ENCODE measurements at places on chromosomes 4 and X.

DNA sequence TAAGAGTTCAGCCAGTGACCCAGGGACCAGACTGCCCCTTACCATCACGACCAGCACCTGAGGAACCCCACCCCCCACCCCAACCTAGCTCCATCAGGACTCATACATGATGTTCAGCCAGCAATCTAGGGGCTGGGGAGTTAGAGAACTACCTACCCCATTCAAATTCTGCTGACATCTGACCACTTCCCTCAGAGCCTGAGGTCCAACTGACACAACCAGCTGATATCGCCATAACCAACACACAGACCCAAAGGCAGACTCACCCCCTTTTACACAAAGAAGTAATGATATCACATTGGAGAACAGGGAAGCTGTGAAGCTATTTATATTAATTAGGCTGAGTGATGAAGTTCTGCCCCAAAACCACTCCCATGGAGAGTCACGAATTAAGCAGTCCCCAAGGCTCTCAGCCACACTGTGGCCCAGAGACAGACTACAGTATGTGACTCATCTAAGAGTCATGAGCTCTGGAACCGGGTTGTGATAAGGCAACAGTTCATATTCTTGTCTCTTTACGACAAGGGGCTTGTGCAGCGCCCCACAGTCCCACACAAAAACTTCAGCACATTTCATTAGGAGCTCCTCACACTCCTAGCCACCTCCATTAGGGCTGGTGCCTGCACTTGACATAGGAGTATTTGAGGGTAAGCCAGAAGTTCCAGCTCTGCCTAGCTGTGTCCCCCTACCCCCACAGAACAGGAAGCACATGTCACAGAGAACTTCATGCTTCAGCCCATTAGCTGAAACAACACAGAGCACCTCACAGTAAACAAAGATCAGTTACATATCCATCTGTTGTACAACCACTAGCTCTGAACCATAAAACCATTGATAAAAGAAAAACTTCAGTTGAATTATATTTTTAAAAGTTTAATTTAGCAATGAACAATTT lies 184.7 kb upstream of the ZCCHC13 start:
- no peak for DNase-seq

- no peak for DNase-seq
Observed at GRCh38 chrX:105910563-105911105, 88.3 kb downstream of the NRK start.

DNA sequence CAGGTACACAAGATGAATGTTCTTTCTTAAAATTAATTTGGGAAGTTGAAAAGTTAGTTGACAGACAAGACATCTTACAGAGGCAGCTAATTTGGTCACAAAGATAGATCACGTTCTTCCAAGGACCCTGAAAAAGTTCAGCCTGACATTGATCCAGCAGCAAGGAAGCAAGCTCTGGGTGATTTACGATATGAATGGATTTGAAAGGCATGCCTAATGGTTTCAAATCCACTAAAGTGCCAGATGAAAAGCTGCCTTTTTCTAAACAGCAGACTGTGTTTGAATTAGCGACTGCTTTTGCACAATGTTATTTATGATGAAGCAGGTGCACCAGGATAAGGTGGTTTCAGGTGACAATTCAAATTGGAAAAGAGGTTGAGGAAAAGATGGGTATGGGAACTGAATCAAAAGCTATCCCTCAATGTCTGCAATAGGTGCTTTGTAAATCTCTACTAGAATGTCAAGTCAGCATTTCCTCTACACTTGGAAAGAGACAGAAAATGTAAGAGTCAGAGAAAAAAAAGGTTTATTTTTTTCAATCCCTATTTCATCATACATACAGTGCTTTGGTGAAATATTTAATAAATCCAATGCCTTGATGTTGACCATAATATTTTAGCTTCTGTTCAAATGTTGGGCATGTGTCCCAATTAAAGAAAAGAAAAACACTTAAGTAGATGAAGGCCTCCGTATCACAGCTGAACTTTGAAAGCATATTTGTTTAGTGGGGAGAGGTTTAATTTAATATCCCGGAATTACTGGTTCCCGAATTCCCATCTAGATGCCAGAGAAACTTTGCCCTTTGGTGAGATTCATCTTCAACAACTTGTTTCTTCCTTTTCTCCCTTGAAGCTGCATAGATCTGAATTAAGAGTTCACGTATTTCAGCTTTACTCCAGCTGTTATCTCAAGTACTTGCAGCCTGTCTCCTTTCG lies 6.0 kb downstream of the RASGEF1B start:
- DNase-seq, result no peak

GRCh38 chrX:83469551-83469950 lies 38.5 kb upstream of the POU3F4 start:
- no peak for DNase-seq

- no peak for DNase-seq
Observed at GRCh38 chr4:168509786-168510185, 12.9 kb downstream of the PALLD start.

GRCh38 chr4:142929526-142929925 lies 83.4 kb upstream of the INPP4B start:
- DNase-seq, result no peak

DNA sequence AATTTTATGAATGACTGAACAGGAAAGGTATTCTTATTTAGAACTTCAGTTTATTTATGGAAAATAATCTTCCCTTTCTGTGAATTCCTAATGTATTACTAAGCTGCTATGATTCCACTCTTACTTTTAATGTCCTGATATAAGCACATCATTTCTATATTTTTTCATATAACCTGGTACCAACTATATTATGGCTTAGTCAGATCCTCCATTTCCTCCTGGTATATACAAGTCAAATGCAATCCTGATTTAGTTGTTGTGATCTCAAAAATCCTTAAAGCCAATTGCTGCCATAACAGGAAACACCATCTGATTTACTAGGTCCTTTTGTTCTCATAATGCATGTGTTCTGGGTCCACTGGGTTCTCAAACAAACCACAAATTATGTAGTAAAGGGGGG lies 26.8 kb downstream of the TRMT2B start:
- no peak for DNase-seq

- DNase-seq, result no peak
Observed at GRCh38 chr4:8682725-8683124, 90.2 kb downstream of the CPZ start.

GRCh38 chr4:877502-877901 lies 51.6 kb upstream of the CPLX1 start:
- no peak for DNase-seq

GRCh38 chr4:24174602-24175001 lies 284.8 kb upstream of the PPARGC1A start:
- DNase-seq, result no peak

- DNase-seq, result no peak
Observed at GRCh38 chrX:131235768-131236545, 53.1 kb downstream of the IGSF1 start.

DNA sequence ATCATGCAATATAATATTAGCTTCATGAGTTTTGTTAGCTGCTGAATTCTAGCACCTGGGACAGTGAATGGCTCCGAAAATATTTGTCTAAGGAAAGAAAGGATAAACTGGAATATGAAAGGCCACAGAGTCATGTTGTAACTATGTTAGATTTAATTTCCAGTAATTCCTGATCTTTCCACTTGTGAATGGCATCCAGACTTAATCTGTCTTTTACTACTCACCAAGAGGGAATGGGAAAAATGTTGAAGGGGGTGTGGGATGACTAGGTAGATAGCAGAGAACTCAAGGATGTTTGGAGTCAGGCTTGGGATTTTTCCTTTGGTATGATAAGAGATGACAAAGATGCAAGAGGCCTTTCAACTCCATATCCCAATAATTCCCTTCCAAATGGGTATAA lies 9.4 kb downstream of the ADH6 start:
- no peak for DNase-seq

- DNase-seq, result no peak
Observed at GRCh38 chr4:82905205-82905604, 4.7 kb downstream of the THAP9 start.

DNA sequence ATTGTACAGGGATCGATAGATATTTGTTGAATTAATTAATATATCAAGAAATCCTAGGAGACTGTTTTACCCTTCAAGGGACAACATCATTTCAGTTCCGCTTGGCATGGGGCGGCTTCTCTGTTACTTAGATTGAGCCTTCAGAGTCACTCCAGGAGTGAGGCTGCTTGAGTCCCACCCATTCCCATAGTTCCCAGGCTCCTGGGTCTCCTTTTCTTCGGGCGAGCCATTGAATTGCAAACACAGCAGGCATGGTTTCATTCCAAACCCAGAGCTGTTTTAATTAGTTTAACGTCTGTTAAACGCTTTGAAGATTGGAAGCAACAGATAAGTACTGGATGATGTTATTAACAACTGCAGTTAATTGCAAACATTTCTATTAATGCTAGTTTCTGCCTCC lies 571 bp upstream of the EDA start:
- DNase-seq, result no peak

- no peak for DNase-seq
Observed at GRCh38 chr4:165588534-165589315, 209.9 kb downstream of the CPE start.

GRCh38 chr4:143355540-143356217 lies 19.0 kb downstream of the GAB1 start:
- no peak for DNase-seq

- DNase-seq, result no peak
Observed at GRCh38 chr4:95027905-95028618, 270.3 kb downstream of the BMPR1B start.

DNA sequence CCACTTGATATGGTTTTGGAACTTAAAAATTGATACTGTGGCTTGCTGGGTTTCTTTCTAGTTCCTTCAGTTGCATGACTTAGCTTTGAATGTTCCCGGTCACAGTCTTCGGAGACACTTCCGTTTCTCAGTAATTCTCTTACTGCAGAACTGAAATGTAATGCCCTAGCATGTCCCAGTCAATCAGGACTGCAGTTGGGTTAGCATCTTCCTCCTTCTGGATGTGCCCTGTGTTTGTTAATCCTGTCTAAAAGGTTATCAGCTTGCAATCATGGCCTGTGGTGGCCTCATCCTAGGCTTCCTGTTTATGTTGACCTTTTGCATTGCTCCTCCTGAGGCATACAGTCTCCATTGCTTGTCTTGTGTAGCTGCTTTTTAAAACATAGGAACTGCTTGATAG lies 275.9 kb downstream of the ARHGAP10 start:
- no peak for DNase-seq

DNA sequence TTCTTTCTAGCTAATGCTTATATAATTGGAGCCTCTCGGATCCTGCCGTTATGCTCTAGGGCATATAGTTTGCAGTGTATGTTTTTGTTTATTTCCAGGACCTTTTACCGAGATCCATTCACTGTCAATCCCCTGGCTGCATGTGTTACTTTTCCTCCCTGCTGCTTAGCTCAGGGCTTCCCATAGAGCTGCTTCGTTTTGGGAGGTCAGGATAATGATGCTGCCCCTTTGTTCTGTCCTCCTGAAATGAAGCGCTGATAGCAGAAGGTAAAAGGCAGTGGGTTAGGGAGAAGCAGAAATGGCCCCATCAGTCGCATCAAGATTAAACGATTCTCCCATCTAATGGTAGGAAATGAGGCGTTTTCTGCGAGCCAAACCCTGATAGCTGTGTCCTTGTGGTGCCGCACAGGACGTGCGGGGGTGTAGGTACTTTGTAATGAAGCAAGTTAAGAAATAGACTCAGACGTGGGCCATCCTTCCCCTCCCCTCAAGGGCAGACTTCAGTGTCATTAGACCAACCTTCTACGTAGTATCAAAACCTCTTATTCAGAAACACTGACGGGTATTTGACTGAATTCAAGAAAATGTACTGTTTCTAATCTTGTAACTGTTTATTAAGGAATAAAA lies 37.3 kb downstream of the AFF2 start:
- no peak for DNase-seq

DNA sequence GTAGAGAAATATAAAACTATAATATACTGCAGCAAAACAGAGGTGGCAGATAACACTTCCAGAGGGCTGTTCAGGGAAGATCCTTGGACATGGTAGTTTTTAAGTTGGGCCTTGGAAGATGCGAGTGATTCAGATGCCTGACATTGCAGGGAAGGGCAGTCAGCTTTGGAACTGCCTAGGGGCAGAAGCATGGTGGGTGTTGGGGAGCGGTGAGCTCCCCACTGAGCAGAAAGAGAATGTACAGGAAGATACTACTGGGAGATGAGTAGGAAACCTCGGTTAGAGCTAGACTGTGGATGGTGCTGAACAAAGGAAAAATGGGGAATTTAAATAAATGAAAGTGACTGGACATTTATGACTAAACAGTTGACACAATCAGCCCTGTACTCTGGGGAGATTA lies 24.9 kb upstream of the SEC24B start:
- DNase-seq, result no peak

DNA sequence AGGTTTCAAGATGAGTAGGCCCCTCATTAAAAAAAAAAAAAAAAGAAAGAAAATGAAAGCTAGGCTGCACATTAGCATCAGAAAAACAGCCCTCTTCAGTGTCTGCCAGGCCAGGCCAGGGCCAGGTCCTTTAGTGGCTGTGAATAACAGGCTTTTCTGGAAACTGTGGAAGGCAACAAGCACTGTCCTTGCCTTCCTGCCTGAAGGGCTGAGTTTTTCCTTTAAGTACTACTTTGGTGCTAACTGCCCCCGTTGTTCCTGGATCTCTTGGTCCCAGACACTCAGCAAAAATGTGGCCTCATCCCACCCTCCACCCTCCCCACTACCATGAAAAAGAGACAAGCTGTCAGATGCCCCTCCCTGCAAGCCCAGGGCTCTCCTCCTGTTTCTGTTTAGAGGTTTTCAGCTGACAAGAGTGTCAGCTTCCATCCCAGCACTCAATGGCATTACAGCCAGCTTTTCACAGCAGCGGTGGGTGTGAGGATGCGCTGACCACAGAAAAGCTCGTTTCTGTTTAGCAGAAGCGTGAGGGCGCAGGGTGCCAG lies 174.2 kb downstream of the NHS start:
- no peak for DNase-seq

DNA sequence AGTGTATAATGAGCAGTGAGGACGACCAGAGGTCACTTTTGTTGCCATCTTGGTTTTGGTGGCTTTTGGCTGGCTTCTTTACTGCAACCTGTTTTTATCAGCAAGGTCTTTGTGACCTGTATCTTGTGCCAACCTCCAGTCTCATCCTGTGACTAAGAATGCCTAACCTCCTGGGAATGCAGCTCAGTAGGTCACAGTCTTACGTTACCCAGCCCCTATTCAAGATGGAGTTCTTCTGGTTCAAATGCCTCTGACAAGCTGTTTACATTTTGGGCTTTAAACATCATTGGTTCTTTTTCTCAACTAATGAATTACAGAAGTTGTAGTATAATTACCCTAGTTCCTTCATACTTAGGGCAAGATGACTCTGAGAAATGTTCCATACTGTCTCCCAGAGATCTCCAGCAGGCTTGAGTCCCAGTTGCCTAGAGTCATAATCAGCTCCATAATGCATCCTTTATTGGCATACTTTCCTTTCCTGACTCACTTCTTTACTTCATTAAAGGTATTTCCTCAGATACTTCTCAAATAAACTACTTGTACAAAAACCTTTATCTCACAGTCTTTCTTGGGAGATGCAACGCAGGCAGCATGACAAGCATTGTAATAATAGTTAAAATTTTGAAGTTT lies 136.5 kb downstream of the KDM6A start:
- no peak for DNase-seq

Data from NCI-H524 treated with DMSO at 0.1 percent for 48 hours (cell line).